ENCODE measurements at places on chromosomes 5 and 9. TPM values are rescaled to one million over a fixed set of nuclear protein-coding genes. Genes with fewer than 3 reads are reported as not detected.

Gene ZFAND5
- 163 TPM for total RNA-seq

Gene SHISAL2B
- not detected for total RNA-seq

Gene LCN15
- not detected for total RNA-seq

Gene LCN12
- total RNA-seq, result 0.20 TPM

Gene ZDHHC11B
- total RNA-seq, result not detected

Gene GPX8
- 162 TPM for total RNA-seq
